CD4-positive, alpha-beta T cell treated with Interleukin-12 subunit alpha and Interleukin-12 subunit beta, for 1 hour (primary cell): ENCODE measurements at places on chromosomes 5 and 9.

- no peak for DNase-seq
Measured at GRCh38 chr9:108784998-108785397, 70.8 kb downstream of the ACTL7B start.

- no peak for DNase-seq
Measured at GRCh38 chr5:128378196-128378595, 159.8 kb downstream of the FBN2 start.

GRCh38 chr5:131254741-131255140, 9.1 kb upstream of the CDC42SE2 start:
- DNase-seq: no peak

GRCh38 chr9:85645909-85646627, 95.7 kb downstream of the AGTPBP1 start:
- peak; percentile 12 for DNase-seq

DNA sequence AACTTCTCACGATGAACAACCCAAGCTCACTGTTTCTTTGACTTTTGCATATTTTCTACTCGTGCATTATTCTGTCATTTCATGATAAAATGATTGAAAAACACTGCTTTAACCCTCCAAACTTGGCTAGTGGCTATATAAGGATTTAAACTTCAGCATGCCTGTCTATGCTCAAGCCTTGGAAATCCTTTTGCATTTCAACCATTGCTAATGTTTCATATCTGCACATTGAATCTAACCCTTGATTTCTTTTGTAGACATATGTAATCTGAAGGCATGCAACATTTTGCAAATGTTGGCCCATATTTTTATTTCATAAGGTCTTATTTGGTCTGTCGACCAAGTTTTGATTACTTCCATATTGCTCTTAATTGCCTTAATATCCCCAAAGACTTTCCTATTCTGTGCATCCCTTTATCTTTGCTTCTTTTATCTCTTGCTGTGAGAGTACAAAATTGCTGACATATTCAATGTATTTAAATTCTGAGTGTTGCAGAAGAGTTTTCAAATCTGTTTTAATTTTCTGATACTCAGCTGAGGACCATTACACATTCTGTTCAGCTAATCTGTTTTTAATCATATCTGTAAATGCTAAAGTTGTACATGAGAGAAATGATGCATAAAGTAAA, 403.7 kb upstream of the ZNF608 start:
- no peak for DNase-seq

- no peak for DNase-seq
Measured at GRCh38 chr9:13181652-13182051, 97.8 kb downstream of the MPDZ start.

DNA sequence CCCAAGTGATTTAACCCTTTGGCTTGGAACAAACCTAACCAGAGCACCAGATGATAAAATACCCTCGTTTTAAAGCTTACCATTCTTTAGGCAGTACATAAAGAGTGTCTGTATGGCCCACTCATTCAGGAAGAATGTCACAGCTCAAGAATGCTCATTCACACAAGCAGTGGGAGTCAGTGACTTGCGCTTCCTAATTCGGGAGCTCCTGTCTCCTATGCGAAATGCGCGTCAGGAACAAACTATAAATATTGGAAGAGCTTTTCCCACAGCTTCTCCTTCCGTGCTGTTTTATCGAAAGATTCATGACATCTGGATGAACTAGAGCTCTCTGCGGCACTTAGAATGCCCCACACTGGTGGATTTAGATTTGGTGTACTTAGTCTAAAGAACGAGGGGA, 66.6 kb downstream of the NTRK2 start:
- DNase-seq: no peak

DNA sequence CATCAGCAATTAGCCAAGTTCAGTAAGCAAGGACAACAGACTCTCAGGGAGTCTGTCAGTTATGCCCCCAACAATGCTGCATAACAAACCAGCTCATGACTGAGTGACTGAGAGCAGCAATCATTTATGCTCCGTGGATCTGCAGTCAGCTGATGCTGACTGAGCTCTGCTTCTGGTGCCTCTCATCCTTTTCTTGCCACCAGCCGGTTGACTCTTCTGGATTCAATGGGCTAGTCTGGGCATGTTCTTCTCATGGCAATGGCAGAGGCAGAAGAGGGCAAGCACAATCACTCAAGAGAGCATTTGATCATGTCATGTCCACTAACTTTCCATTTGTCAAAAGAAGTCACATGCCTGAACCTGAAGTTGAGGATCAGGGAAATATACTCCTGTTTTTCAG, 157.0 kb upstream of the NTRK2 start:
- no peak for DNase-seq

DNA sequence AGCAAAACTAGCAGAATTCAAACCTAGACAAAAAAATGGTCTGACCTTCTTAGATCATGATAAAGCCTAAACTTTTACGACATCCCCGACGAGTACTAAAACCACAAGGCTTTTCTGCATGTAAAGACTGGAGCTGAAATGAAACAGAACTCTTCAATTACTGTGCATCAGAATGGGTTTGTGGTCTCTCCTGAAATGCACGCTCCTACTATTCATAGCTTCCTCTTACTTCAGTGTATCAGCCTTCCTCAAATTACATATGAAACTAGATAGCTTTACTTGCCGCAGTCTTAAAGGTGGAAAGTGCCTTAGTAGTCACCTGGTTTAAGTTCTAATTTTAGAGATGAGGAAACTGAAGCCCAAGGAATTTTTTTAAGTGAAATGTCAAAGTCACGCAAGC, 24.6 kb upstream of the MED10 start:
- no peak for DNase-seq
